Breast epithelium (tissue), 4 donors: ENCODE measurements at places on chromosomes 12 and 14.
A peak's percentile ranks its signal among the peaks of the same experiment; 100 is the strongest.

GRCh38 chr12:119915894-119916510, 38.9 kb upstream of the CIT start:
- no peak for DNase-seq

DNA sequence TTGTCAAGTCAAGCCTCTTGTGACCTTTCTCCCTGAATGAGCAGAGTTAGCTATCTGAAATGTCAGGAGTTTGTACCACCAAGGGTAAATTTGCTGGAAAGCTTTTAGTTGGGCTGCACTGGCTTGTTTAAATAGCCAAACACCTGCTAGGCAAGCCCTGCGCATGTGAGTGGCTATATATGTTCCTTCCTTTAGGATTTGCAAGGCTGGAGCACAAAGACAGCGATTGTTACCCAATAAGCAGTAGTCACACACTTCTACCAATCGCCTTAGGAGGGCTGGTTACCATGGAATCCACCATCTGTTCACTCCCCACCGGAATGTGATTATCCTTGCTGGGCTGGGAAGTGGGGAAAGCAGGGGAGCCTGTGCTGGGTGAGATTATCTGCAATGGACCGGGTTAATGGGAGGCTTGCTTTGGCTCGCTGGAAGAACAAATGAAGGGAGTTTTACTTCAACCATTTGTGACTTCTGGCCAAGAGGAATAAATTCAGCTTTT, 102.5 kb downstream of the FGD4 start:
- no peak for DNase-seq

DNA sequence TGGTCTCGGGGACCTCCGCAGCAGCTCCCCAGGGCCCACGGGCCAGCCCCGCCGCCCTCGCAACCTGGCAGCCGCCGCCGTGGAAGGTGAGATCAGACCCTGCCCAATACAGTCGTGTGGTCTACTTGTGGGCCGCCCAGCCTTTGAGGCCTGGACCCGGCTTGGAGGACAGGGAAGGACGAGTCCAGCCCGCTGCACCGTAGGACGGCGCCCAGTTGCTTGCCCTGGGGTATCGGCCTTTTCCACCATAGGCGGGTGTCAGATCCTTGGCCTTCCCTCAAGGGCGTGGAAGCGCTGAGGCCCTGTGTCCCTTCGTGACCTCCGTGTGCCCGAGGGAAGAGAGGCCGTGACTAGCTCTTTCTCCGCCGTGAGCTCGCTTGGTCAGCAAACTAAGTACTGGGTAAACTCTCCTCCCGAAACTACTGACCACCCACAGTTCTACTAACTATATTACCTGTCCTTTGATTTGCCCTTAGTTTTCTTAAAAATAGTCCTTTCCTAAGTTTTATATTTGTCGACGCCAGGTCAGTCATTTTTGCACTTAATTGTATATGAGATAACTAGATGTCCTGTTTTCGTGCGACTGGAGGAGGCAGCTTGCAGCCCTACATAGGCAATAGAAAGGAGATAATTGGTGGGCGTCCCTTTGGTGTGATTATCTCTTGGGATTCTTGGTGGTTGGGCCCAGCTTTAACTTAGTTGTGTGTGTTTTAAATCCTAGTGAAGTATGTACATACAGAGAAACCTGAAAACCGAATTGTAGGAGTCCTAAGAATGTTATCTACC, 757 bp downstream of the SLC25A3 start:
- peak; percentile 58 for DNase-seq

DNA sequence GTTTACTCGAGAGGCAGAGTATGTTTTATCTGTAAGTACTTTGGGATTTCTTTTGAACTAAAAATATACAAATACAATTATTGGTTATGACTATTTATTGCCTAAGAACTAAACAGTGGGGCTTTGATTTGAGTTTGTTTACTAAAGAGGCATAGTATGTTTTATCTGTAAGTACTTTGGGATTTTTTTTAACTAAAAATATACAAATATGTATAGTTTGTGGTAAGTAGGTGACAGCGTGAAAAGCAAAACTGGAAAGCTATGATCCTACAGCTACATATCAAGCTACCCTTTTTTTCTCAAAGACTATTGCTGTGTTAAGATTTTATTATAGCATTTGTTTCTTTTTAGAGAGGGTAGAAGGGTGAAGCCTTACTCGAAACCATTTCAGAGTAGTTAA, 171.0 kb downstream of the RAD51B start:
- DNase-seq = no peak

GRCh38 chr12:3827301-3828000, 45.7 kb downstream of the PARP11 start:
- DNase-seq = no peak

- DNase-seq = no peak
These were observed 420.7 kb downstream of the ADAMTS20 start for GRCh38 chr12:43131301-43131700.

DNA sequence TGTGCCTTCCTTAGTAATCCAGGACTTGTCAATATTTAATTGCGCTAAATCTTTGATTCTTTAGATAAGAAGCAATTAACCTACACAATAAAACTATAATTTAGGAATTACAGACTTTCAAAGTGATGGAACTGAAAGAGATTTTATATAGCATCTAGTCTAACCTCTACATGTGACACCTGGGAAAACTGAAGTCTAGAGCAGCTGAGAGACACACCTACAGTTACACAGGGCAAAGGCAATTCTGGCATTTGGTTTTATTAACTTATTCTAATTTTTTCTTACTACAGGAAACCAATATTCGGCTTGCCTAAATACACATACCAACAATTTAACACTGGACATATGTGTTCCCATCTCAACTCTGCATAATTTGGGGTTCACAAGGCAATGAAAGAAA, 196.5 kb downstream of the STXBP6 start:
- DNase-seq = no peak

GRCh38 chr12:47277972-47278448, 198.3 kb upstream of the AMIGO2 start:
- no peak for DNase-seq

GRCh38 chr12:124480469-124481256, 86.7 kb downstream of the NCOR2 start:
- DNase-seq = peak; percentile 71

- no peak for DNase-seq
These were observed 28.5 kb upstream of the ANO2 start for GRCh38 chr12:5973461-5974115.

GRCh38 chr12:546920-547845, 87.4 kb downstream of the B4GALNT3 start:
- DNase-seq = no peak

DNA sequence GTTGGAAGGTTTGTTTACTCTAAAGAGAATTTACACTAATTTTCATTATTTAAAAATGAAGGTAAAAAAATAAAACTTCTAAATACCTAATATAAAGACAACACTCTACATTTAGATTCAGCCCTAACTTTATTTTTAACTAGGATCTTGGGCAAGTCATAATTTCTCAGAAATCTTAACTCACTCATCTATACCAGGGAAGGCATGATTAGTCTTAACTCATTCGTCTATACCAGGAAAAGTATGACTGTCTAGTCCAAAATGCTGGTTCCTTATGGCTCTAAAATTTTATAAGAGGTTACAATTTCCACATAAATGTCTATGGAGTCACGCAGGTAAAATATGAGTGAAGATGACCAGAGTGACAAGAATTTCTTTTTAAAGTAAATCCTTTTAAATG, 52.7 kb upstream of the POC1B start:
- no peak for DNase-seq

DNA sequence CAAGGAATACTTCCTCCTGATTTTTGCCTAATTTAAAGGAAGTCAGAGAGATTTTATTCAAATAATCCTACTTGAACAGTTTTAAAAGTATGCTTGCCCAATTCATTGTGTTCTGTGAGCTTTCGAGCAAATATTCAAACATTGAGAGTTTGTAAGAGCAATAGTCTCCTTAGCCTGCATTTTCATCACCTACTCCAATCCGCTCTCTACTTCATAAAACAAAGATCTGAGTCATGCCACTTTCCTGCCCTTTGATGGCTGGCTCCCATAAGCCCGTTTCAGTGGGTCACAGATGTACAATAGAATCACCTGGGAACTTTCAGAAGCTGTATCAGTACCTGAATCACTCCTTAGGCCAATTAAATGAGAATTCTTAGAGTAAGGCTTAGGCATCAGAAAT, 319.2 kb downstream of the PDZRN4 start:
- no peak for DNase-seq

GRCh38 chr14:102645746-102646440, 53.4 kb downstream of the RCOR1 start:
- DNase-seq = no peak

DNA sequence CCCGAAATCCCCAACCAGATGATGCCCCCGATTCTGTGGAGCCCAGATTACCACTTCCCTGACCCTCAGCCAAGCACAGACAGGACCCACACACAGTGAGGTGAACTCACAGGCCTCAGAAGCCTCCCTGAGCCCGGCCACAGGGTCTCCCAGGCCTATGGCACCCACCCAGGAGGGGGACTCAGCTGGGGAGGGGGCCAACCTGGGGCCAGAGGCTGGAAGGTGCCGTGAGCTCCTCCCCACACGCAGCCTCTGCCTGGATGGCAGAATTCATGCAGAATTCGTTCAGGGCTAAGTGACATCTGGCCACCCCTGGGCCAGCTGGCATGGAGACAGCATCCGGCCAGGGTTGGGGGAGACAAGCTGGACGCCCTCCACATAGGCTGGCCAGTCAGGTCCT, 11.8 kb downstream of the TMEM179 start:
- DNase-seq = no peak

DNA sequence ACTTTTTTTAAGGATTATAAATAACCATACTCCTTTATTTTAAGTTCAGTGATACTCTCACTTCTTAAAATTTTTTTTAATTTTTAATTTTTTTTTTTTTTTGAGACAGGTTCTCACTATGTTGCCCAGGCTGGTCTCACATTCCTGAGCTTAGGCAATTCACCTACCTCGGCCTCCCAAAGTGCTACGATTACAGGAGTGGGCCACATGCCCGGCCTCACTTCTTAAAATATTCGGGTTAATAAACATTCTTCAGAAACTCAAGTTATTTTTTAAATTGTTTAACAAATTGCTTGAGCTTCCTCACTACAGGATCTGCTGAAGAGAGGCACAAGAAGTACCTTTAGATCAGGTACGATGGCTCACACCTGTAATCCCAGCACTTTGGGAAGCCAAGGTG, 4.3 kb upstream of the SRP54 start:
- DNase-seq = no peak

DNA sequence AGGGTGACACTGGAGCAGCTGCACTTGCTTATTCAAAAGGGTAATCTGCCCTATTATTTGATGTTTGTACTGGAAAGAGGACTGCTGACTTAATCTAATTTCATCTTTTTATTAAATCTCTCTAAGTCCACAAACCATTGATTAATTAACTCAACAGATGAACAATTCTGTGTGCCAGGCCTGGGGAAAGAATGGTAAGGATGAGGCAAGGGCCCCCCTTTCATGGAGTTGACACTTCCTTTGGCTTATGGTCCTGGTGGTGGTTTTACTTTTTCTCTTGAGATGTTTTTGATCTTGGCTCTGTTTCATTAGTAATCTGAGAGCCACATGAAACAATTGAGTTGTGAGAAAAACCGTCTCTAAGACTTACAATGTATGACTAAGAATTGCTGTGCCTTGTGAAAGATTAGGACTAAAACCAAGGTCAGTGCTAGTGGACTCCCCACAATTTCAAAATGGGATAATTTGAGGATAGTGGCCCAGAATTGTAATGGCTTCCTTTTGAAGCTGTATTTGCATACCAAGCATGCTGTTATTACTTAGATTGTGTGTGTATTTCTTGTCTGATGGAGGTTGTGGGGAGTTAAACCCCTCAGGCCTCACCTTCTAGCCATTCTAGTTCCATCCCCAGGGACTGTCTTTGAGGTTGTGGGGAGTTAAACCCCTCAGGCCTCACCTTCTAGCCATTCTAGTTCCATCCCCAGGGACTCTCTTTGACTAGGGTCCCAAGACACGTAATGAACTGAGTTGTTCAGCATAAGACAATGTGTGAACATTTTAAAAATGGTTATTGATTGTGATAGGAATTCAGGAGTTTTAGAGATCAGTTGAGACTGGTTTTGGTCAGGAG, 52.5 kb upstream of the EVL start:
- DNase-seq = no peak

- DNase-seq = no peak
These were observed 154.4 kb downstream of the GPHN start for GRCh38 chr14:66662374-66662773.

DNA sequence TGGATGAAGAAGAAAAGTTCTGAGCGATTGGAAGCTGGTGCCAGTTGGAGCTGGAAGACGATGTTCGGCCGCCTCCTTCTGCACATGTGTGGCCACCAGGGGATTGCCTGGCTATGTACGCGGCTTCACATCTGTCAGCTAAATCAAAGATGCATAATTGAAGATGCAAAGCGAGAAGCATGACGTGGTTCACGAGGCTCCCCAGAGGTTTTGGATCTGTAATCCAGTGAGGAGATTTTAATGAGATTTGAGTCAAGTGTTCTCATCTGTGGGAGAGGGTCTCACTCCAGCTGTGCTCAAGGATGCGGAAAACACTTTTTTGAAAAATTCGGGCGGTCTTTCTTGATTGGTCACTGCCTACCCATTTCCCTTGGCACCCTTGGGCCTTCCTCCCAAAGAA, 94.6 kb downstream of the PAX9 start:
- no peak for DNase-seq

DNA sequence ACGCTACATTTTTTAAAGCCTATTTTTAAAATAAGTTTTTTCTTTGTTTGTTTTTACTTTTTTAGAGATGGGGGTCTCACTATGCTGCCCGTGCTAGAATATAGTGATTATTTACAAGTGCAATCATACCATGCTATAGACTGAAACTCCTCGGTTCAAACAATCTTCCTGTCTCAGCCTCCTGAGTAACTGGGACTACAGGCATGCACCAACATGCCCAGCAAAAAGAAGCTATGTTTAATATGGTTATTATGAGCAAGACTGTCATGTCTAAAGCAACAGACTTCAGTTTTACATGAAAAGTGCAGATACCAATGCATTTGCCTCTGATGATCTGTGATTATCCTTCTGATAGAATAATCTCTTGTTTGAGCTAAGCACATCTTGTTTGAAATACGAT, 45.6 kb upstream of the SGPP1 start:
- no peak for DNase-seq

GRCh38 chr12:1815108-1815507, 5.3 kb upstream of the LRTM2 start:
- no peak for DNase-seq
